ENCODE measurements at places on chromosomes 11 and 22. TPM values are rescaled to one million over a fixed set of nuclear protein-coding genes. Genes with fewer than 3 reads are reported as not detected.

DNA sequence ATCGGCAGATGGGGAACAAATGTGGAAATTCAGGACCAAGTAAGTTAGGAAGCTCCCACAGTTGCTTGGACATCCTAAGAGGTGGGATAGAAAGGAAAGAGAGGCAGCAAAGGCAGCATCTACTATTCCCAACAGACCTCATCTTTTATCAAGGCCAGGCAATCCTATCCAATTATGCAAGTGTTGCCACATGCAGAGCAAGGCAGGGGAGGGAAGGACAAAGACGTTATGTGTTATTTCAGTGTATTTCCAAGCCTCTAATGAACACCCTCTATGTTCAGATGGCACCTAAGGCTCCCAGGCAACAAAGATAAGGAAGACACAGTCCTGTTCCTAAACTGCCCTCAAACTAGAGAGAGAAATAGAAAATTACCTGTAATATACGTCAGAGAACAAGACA lies 9.2 kb downstream of the TIGD3 start:
- no peak for DNase-seq

DNA sequence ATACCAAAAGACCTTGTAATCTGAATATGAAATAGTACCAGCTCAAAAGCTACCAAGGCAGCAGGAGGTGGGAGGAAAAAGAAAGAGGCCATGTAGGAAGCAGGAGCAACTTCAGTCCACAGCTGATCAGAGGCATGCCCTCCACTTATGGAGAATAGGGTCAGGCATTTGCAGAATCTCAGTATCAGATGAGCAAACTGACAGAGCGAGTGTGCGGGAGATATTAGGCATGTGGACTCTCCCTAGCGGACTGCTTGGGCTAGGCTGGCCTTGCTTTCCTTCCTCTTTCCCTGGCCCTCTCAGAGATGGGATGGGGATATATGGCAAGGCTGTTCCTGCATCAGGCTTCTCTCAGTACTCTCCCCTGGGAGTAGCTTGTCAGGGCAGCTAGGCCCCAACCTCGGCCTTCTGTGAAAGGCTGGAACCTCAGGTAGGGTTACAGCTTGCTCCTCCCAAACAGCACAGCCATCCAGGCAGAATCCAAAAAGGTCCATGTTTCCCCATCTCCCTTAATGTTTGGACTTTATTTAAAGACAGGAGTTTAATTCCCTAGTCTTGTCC lies 37.0 kb downstream of the ETS1 start:
- no peak for DNase-seq

GRCh38 chr22:19942157-19943081 lies 801 bp upstream of the TXNRD2 start:
- DNase-seq, result no peak

Gene ARHGAP20
- polyA plus RNA-seq, result 4.7 TPM

DNA sequence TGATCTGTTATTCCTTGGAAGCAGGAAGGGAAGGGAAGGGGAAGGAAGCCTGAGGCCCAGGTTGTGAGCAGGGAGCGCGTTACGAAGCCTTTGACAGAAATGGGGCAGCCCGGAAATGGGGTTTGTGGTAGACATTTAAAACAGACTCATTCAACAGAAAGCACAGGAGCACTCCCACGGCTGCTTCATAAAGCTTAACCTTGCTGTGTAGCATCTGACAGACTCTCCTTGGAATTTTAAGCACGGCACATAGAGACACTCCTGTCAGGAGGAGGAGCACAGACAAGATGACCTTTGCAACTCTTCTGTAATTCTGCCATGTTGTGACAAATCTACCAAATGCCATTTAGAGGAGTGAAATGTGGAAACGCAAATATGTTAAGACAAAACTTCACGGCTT lies 131.6 kb downstream of the FBXO7 start:
- no peak for DNase-seq

- no peak for DNase-seq
Measured at GRCh38 chr22:30104501-30105156, 24.4 kb downstream of the HORMAD2 start.

DNA sequence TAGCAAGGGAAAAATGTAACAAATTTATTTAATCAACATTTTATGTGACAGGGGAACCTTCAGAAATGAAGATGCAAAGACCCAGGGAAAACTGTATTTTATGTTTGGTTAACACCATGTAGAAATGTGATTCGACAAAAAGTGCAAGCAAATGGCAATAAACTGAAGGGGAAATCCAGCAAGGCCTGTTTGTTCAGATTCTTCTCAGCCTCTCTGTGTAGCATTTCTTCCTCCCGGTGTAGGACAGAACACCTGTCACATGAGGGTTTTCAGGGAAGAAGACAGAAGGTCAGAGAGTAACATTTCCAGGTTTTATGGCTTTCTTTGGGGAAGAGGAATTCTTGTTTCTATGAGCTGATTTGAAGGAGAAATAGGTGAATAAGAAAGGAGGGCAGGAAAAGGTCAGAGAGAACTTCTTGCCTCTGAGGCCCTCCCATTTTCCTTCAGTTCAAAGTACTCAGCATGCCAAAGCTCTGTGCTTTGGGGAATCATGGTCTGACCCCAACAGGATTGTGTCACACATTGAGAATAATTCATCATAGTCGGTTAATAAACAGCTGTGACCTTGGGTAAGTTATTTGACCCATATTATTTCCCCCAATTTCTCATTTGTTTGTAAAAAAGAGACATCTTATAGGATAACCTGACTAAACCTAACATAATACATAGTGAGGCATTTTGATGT lies 45.5 kb upstream of the ME3 start:
- DNase-seq, result no peak

DNA sequence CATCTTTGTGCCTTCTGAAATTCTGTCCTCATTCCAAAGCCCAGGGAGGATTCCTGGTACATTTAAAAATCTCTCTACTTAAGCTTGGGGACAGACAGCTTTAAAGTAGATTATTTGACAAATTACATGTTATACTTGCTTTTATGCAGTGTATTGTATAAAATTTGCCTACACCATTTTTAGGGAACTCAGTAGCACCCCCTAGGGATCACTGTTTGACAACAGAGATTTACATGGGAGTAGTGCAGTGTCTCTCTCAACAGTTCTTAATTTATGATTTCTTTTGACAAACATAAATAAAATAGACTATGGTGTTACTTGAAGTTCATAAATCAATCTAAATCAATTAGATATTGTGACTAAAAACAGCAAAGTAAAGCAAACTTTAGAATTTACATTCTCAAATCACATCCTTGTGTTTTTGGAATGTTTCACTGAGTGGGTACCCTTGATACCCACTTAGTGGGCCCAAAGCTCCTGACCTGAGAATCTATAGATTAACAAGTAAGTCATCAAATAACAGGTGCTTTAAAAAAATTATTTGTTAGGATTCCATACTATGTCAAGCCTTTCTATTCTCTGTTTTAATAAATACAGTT lies 428.8 kb downstream of the DYNC2H1 start:
- no peak for DNase-seq

DNA sequence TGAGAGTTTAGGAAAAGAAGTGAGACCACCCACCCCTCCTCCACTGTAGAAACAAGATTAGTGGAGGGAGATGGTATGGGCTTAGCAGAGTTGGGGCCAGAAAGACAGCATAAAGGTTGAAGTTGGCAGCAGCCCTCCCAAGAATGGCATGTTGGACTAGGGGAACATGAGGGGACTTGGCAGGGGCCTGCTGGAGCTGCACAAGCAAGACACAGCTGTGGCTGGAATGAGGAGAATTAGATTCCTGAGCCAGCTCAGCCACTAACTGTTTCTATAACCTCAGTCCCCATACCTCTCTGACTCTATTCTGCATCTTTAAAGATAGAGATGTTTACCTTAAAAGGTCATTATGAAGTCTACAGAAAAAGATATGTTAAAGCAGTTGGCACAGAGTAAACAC lies 13.2 kb downstream of the MAP6 start:
- DNase-seq, result no peak

Gene MALAT1
- polyA plus RNA-seq, result 386 TPM

Gene FBXO7
- polyA plus RNA-seq, result 129 TPM

DNA sequence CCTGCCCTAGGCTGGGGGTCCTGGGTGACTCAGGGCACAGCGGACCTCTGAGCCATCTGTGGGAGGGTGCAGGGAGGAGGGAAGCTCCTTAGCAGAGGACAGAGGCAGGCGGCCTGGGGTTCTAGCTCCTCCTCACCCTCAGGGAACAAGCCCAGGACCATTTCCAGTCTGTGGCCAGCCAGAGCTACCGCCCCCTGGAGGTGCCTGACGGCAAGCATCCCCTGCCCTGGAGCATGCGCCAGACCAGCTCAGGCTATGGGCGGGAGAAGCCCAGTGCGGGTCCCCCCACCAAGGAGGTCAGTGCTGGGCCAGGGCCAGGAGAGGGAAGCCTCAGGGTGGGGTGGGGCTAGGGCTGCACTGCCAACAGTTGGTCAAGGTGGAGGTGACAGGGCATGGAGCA lies 26.0 kb upstream of the LRRC10B start:
- no peak for DNase-seq

DNA sequence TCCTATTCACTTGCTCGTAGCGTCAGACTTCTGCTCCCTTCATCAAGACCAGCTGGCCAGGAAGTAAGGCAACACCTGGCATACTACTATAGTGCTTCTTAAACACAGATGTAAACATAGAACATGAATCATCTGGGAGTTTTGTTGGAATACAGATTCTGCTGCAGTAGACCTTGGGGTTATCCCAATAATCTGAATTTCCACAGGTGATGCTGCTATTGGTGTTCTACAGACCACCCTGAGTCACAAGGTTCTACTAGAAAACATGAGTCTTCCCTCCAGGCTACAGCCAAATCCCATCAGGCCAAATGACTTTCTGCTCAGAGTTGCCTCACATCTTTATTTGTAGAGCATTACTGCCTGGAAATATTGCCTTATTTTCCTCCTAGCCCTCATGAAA lies 175.2 kb downstream of the NELL1 start:
- DNase-seq, result no peak

All from right renal pelvis (tissue), 4 donors.